ENCODE measurements at places on chromosomes 2 and 18.

DNA sequence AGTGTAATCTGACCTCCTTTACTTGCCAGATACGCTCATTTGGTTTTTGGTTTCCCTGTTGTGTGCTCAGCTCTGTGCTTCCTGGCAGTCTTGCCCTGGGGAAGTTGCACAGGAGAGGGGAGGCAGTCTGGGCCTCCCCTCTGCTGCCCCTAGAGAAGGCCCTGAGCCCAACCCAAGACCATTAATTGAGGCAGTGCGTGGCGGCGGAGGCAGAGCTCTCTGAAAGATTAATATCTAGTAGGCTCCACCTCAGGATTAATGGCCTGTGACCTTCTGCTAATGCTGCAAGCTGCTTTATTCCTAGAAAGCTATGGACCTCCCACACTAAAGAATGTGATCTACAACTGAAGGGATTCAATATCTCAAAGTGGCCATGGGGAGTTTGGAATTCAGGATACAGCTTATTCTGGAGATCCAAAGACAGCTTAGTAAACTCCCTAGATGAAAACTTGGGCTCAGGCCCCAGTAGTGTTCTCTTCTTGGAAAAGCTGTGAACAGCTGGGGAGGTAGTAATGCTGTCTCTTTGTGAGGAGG is 41.4 kb upstream of the MAPRE2 start:
- no peak for DNase-seq

DNA sequence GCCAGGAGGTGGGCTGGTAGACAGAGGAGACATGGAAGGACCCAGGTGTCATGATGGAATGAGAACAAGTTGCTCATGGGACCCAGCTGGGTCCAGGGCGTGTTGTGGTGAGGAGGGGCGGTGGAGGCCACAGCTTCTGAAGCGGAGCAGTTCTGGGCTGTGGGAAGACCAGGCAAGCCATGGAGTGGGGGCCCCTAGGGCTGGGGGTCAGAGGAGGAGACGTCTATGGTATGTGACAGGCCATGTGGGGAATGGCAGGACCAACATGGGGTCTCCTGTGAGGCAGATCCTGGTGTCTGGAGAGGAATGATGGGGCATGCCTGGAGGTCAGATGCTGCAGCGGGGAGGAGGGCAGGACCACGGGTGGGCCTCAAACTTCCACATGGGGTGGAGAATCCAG is 16.9 kb downstream of the MYO7B start:
- DNase-seq, result no peak

DNA sequence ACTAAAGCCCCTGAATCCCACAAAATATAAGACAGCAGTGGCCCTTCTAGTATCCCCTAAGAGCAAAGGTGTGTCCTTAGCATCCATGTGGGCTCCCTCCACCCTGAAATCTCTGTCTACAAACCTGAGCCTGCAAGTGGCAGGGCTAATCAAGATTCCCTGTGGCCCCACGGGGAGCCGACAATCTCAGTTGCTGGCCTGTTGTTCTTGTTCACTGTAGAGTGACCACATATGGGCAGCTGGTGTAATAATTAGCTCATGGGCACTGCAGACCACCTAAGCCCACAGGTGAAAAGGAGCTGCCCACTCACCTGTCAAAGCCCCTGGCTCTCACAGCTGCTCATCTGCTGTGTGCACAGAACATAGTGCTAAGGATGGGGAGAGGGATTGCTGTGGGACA is 102.3 kb downstream of the MRO start:
- no peak for DNase-seq

DNA sequence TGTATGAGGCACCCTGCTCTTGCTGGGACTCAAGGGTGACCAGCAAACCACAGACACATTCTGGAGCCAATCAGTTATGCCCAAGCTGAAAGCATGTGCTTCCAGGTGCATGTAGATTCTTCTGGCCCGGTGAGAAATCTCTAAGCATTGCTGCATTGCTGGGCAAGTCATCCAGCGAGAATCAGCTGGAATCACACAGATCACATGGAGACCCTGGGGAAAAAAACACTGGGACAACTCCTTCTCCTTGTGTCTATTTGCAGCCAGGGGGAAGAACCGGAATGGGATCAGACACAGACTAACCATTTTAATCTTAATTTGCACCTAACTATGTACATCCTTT is 119.7 kb upstream of the KLF7 start:
- no peak for DNase-seq

DNA sequence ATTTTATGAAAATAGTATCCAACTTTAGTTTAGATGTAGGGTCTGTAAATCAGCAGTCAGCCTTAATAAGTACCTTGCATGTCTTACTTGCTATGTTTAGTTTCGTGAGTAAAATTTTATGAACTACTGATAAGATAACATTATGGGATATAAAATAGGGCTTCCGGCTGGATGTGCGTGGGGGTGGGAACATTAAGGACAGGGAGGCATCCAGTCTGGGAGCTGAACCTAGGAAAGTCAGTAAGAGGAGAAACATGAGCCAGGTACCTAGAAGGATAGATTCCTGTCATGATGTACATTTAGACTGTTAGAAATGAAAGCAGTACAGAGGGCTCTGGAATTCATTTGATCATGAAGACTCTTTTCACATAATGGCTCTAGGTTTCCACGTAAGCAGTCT is 12.7 kb upstream of the KCNJ13 start:
- DNase-seq, result no peak

DNA sequence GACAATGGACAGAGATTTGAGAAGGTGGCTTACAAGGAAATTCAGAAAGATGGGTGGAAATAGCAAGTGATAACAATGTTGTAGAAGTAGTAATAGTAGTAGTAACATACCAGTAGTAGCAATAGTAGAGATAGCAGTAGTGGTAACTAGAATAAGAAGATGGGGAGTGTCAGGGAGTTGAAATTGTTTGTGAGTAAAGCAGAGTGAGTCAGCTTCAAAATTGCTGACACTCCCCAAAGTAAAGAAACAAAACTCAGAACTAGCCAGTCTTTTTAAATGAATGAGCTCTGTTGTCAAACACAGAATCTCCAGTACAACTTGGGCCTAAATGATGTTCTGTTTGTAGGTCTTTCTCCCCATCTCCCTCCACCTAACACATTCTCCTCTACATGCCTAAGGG is 1040.9 kb downstream of the CBLN2 start:
- DNase-seq, result no peak

DNA sequence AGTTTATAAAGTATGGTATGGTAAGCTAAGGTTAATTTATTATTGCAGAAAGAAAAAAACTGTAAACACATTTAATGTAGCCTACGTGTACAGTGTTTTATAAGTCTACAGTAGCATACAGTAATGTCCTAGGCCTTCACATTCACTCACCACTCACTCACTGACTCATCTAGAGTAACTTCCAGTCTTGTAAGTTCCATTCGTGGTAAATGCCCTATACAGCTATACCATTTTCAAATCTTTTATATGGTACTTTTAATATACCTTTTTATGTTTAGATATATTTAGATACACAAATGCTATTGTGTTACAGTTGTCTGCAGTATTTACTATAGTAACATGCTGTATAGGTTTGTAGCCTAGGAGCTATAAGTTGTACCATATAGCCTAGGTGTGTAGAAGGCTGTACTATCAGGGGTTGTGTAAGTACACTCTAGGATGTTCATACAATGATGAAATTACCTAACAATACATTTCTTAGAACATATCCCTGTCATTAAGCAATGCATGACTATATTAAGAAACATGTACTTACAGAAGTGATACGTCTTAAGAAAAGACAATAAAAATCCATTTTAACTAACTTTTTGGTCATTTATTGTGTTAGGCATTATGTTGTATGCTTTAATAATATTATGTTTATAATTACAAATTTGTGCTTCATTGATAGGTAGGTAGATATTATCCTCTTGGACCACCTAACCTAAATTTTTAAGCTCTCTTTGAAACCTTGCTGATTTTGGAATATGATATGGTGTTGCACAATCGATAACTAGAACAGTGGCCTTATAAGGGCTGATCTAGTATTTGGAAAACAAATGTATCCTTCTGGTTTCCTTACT is 51.9 kb downstream of the VRK2 start:
- DNase-seq, result no peak

DNA sequence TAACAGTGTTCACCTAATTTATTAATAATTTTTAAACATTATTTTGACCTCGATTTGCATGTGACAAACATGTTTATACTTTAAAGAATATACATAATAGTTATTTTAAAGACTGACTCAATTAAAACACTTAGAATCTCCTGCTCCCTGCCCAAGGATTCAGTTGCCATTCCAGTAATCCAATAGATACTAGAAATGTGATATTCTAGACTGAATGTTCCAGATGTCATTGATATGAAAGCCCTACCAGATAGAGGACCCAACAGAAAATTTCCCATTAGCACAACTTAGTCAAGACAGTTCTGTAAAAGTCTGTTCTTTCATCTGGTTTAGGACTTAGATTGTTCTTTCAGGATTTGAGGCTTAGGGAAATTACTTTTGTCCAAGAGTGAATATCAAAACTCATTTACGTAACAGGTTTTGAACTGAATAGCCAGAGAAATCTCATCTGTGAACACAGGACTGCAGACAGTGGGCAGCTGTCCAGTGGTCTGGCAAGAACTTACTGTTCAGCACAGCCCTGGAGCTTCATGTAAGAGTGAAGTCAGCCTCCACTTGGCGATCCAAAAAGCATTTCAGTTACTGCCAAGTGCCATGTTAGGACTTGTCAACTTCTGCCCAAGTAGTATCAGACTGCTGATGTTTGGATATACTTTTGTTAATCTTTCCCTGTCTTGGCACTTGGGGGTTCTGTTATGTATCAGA is 77.5 kb downstream of the OSBPL6 start:
- no peak for DNase-seq

DNA sequence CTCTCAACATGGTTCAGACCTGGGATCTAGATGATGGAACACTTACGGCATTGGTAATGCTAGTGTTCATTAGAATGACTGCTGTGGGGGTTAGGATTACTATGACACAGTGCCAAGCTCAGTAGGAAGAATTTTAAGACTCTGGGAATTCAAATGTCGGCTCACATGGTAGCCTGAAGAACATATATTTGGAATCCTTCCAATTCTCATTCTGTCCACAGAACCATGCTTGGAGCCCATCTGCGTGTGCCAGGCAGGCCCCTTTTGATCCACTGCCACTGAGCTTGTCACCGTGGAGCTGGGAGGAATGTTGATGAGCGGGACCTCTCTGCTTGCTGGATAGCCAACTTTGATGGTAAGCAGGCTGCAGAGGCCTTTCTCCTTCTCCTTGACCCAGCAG is 322.0 kb upstream of the SOX11 start:
- DNase-seq, result no peak

GRCh38 chr2:84055816-84056215 is 403.3 kb downstream of the SUCLG1 start:
- DNase-seq, result no peak

GRCh38 chr18:25825979-25826776 is 264.2 kb downstream of the SS18 start:
- DNase-seq, result no peak

- no peak for DNase-seq
Observed at GRCh38 chr2:167128130-167128529, 239.8 kb downstream of the XIRP2 start.

GRCh38 chr18:21433436-21433835 is 167.1 kb downstream of the ESCO1 start:
- DNase-seq, result no peak

DNA sequence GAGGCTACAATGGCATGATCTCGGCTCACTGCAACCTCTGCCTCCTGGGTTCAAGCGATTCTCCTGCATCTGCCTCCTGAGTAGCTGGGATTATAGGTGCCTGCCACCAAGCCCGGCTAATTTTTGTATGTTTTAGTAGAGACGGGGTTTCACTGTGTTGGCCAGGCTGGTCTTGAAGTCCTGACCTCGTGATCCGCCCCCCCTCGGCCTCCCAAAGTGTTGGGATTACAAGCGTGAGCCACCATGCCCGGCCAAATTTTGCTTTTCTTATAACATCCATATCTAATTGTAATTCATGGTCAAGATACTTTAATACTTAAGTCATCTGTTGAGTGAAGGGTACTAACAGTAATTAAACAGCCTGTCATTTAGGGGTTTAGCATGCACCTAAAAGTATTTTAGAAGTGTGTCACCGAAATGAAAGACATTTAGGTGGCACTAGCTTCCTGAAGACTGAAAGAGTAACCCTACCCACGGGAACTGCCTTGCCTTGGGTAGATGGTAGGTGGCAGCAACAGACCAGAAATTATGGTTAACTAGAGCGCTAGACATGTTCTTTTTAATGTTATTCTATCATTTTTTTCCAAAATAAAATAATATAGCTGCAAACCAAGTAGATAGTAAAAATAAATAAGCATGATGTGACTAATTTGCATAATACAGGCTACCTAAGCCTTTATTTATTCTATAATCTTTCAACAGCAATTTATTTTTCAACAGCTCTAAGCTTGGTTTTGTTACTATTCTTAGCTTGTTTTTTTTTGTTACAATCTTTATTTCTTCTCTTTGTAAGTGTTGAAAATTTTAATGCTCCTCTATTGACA is 8.6 kb upstream of the ACYP2 start:
- peak; percentile 29 for DNase-seq

GRCh38 chr2:27135478-27135955 is 1.1 kb upstream of the PREB start:
- no peak for DNase-seq

- no peak for DNase-seq
Observed at GRCh38 chr2:143015656-143016055, 113.6 kb upstream of the ARHGAP15 start.

DNA sequence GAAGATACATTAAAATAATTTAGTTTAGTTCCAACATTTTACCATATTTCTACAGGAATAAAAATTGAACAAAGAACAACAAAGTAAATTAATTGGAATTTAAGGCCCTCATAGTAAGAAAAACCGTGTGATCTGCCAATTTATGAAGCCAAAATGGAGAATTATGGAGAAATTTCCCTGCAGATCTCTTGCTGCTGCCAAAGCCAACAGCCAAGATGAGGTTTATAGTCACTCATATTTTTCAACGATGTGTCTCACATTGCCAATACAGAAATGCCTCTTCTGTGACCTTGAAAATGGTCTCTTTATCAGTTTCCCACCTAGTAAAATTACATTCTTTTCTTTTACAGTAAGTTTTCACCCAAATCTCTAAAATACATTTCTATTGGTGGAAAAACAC is 317.2 kb upstream of the FIGN start:
- no peak for DNase-seq

DNA sequence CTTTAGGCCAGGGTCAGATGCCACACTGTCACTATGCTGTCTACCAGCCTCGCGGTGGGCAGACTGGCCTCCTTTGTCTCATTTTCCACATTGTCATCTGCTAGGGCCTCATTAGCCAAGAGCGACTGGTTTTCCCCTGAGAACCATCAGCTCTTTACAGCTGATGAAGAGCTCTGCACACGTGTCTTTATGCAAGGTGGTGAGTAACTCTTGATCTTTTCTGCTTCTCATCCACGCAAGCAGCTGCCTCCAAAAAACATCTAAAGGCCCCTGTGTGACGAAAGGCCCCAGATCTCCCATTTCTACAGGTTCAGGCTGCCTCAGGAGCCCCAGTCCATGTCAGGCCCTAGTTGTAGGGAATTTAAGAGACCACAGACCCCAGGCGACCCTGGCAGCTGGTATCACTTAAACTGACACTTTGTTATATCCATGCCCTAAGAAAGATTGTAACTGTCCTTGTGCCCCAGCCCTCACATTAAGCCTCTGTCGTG is 52.9 kb downstream of the DPYSL5 start:
- no peak for DNase-seq

Measured in activated CD4-positive, alpha-beta T cell treated with anti-CD3 and anti-CD28 coated beads, Interleukin-2, amount 50 U/mL, for 24 hours (primary cell).